ENCODE measurements at places on chromosomes 4 and X.

- DNase-seq: no peak
These were observed 498.9 kb downstream of the INPP4B start for GRCh38 chr4:142347241-142347640.

GRCh38 chr4:74627504-74627903 lies 166.8 kb downstream of the BTC start:
- no peak for DNase-seq

DNA sequence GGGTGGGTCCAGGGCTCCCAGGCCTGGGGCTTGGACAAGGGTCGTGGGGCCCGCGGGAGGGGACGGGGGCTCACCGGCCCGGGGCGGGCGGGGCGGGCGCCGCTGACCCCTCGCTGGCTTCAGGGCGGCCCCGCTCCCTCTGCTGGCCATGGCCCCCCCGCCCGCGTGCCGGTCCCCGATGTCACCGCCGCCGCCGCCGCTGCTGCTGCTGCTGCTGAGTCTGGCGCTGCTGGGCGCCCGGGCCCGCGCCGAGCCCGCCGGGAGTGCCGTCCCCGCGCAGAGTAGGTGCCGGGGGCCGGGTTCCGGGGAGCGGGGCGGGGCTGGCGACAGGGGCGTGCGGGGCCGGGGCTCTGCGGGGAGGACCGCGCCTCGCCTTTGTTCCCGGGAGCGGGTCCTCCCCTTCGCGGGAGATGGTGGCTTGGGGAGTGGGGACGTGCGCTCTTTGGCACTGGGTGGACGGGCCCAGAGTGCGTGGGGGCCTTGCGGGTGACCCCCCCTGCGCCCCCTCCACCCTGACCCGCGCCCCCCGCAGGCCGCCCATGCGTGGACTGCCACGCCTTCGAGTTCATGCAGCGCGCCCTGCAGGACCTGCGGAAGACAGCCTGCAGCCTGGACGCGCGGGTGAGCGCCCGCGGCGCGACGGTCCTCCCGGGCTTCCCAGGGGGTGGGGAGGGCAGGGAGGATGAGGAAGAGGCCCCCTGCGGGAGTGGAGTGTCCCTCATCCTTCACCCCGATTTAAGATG lies 16.8 kb upstream of the NAT8L start:
- peak; percentile 54 for DNase-seq

DNA sequence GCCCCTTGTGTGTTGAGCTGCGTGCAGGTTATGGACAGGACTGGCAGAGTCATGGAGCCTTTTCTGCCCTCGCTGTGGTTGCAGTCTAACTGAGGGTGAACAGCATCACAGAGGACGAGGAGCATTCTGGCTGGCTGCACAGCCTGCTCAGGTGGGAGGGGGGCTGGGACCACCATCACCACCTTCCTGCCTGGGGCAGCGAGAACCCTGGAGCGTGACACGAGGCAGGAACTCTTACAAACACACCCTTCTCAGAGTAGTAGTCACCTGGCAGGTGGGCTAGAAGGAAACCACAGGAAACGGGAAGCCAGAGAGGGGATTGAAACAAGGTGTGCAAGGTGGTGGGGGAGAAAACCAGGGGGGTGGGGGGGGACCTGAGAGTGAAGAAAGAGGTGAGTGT lies 25.6 kb downstream of the TKTL1 start:
- no peak for DNase-seq

DNA sequence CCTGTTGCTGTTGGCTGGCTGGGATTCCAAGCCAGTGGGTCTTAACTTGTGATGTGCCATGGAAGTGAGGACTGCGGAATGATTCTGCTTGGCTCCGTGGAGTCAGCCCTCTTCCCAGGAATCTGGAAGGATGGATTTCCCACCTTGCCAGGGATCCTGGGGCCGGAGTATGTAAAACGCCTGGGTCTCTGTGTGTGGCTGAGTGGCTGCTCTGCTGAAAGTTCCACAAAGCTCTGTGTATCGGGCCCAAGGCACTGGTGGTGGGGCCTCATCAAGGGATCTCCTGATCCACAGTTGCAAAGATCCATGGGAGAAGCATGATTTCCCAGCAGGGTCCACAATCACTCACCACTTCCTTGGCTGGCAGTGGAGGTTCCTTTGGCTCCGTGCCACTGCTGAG lies 24.1 kb upstream of the TMEM271 start:
- DNase-seq: no peak

DNA sequence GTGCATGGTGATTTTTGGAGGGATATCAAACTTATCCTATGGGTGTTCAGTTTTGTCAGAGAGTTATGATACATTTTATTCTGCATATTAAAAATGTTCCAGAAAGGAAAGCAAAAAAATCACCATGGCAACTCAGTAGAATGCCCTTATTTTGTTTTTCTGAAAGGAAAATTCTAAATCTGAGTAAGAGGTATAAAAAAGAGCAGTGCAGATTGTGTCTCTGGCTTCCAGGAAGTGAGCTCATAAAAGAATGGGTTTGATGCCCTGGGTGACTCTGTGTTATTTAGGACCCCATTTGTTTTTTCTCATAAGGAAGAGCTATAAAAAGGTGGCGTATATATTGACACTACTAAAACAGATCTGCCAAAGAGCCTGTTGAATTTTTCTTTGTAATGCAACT lies 128.8 kb downstream of the UCHL1 start:
- DNase-seq: no peak

DNA sequence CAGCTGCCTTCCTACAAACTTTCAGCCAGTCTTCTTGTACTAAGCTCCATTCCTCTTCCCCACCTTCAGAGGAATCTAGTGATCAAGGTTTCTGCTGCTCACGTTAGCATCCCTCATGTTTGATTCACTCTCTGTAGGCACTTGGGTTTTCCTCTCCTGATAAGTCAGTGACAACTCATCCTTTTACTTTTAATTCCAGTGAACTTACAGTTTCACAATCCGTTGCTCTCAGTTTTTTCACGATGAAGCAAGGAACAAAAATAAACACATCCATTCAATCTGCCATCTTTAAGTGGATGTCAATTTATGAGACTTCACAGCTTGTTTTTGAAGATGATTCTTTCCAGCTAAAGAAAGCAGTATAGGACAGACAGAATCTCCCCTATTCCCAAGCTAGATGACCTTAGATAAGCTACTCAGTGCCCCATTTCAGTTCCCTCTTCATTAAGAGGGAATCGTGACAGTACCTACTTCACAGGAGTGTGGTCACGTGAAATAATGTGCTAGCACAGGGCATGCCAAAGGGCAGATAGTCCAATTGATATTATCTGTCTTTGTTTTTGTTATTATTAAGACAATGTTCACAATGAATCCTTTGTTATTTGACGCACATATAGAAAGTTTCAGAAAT lies 234.3 kb downstream of the PALLD start:
- DNase-seq: no peak

DNA sequence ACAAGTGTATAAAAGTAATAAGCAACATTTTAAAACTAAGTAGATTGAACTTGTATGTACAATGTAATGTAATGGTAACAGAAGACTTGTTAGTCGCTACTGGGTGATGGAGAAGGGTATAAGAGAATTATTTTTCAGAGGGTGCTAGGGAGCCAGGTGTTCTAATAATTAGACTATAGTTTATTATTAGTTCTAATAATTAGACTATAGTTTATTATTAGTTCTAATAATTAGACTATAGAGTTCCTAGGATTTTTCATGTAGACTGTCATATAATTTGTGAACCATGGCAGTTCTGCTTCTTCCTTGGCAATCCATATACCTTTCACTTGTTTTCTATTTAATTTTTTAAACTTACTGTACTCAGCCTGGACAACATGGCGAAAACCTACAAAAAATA lies 117.3 kb upstream of the TSPAN5 start:
- no peak for DNase-seq

DNA sequence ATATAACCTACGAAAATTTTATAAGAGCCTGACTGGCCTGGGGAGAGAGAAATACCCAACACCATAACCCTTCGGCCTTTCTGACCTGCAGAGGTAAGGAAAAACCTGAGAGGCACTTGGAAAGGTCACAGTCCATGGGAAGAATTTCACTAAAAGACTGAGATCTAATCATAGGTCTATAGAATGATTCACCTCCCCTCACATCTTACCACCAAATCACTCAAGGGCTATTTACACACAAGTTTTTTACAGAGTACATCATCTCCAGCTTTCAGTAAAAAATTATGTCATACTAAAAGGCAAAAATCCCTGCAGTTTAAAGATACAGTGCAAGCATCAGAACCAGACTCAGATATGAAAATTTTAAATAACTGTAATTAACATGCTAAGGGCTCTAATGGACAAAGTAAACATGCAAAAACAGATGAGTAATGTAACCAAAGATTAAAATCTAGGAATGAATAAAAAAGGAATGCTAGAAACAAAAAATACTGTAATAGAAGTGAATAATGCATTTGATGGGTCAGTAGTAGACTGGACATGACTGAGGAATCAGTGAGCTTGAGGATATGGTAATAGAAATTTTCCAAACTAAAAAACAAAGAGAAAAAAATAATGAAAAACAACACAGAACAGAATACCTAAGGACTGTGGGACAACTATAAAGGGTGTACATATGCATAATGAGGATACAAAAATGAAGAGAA lies 32.1 kb upstream of the SLC16A2 start:
- no peak for DNase-seq

DNA sequence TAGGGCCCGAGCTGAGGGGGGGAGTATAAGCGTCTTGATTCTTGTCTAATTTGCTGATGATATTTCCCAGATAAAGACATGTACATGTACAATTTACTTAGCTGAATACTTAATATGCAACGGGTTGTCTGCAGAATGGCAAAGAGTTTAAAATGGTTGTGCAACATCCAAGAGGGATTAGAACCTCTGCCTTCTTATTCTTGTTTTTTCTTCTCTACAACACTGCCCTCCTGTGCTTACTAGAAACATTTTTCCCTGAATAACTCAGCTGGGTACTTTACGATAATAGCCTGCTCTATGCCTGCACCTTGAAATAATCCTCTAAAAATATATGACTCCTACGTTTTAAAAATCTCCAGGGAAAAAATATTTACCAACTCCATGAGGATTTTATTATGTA lies 41.8 kb downstream of the INTS12 start:
- DNase-seq: no peak

DNA sequence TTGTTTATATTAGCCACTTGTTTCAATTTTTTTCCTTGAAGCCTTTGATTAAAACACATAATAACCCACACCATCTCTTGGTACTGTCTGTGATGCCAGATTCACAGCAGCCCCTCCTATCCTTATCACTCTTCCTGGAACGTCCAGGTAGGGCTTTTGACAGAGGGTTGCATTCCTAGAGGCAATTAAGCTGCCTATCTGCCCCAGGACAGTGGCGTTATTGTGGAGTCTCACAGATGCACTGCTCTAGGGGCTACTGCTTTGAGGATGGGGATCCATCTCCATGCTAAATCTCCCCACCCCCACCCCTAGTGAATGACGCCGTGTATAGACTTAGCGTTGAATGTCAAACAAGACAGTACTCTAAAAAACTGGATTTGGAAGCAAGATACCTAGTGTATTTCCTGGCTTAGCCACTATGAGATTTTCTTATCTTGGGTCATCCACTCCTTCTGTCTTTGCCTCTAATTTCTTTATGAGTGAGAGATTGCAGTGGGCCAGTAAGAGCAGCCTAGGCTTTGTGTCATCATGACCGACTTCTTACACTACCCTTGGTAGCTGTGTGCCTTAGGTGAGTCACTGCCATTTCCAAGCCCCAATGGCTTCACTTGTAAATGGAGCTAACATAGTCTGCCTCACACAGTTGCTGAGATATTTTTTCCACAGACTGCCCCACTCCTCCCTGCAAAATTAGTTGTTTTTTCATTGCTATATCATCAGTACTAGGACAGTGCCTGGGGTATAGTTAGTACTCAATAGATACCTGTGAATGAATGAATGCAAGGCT lies 90.9 kb downstream of the EGF start:
- no peak for DNase-seq

- no peak for DNase-seq
These were observed 98.5 kb upstream of the ETNPPL start for GRCh38 chr4:108861334-108861733.

GRCh38 chrX:130831347-130831722 lies 71.7 kb downstream of the ENOX2 start:
- no peak for DNase-seq

GRCh38 chrX:147476008-147476407 lies 435.7 kb upstream of the FMR1 start:
- no peak for DNase-seq

- no peak for DNase-seq
These were observed 43.4 kb downstream of the MAOA start for GRCh38 chrX:43699475-43699874.

DNA sequence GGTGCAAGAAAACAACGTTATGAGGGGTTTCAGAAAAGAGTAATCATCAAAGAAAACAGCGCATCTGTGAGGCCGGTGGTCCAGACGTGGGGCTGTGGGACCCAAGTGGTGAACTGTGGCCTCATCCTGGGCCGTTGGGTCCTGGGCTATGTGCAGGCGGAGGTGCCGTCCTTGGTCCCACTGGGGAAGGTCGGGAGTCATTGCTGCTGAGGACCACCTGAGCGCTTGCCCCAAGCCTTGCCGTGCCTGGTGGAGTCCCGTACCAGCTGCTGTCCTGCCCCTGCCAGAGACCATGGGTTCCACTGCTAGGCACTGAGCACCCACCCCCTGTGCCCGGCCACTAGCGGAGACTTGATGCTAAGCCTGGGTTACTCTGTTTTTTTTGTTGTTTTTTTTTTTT lies 25.5 kb upstream of the UVSSA start:
- DNase-seq: no peak

- no peak for DNase-seq
These were observed 160.3 kb downstream of the ANK2 start for GRCh38 chr4:113209652-113210320.

DNA sequence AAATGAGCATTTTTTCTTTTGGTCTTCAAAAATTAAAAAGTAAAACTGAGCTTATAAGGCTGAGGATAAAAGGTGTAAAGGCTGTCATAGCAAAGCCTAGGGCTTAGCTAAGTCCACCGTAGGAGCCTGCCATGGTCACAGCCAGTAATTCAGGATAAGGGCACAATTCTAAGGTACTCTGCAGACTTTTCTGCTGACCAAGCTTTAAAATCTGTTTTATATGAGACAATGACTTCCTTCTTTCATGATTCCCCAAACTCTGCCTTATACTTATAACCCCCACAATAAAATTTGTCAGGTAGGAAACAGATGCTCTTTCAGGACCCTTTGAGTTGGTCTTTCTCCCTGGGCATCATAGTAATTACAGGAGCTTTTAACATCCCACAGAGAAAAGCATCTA lies 138.5 kb downstream of the COL4A6 start:
- DNase-seq: no peak

GRCh38 chrX:1946974-1947373 lies 332.1 kb downstream of the ASMT start:
- DNase-seq: no peak

All from C1 segment of cervical spinal cord (tissue), 14 donors.